ENCODE measurements at places on chromosomes 16 and 17.

GRCh38 chr16:67718668-67719047 lies 458 bp downstream of the GFOD2 start:
- DNase-seq = no peak

DNA sequence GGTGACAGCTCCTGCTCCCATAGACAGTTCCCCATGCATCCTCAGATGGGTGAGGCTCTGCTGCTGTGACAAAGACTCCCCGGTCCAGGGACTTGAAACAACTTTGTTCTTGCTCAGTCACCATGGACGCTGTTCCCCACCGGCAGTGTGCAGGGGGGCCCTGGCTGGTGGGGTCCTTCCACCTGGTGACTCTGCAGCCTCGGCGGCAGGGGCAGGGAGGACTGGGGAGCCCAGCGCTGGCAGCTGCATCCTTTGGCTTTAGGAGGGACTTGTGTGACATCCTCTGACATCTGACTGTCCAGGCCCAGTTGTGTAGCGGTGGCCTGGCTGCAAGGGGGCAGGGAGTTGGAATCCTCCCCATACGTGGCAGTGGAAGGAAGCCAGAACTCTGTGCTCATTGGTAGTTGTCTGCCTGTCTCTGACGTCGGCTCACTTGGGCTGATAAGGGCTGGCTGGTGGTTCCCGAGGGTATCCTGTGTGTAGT lies 107.3 kb downstream of the CMIP start:
- no peak for DNase-seq

GRCh38 chr17:34709158-34709754 lies 129.9 kb downstream of the TMEM132E start:
- DNase-seq = no peak

DNA sequence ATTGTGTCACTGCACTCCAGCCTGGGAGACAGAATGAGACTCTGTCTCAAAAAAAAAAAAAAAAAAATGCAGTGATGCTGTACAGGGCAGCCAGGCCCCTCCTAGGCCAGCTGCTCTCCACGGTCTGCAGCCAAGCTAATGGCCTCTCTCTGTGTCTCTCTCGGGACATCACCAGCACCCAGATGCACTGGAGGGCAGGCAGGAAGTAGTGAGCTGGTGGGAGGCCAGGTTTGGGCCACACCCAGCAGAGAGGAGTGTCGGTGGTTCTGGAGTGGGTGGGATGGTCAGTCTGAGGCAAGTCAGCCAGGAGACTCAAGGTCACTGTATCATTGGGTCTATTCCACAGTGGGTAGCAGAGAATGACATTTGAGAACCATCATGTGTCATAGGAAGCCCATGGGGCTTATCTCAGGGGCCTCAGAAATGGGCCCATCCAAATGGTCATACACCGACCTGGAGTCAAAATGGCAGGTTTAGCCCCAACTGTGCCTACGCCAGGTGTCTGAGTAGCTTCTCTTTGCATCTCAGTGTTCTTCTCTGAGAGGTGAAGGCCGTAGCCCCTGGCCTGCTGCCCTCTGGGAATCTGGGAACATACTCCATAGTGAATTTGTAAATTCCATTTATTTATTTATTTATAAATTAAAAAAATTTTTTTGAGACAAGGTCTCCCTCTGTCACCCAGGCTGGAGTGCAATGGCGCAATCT lies 22.7 kb downstream of the WNT9B start:
- DNase-seq = no peak

- peak; percentile 29 for DNase-seq
Measured at GRCh38 chr16:63461248-63461841, 1425.1 kb upstream of the CDH8 start.
